ENCODE measurements at places on chromosomes 16 and 17. TPM values are rescaled to one million over a fixed set of nuclear protein-coding genes. Genes with fewer than 3 reads are reported as not detected.

- H3K4me3 ChIP-seq, result no peak overlapping the region
- H3K36me3 ChIP-seq, result peaks cover 42% of the 10 kb centered on the region
- H3K27ac ChIP-seq, result no peak overlapping the region
- H3K27me3 ChIP-seq, result no peaks in the 10 kb centered on the region
Measured at GRCh38 chr16:21169249-21169981, 10.9 kb downstream of the LDAF1 start.

DNA sequence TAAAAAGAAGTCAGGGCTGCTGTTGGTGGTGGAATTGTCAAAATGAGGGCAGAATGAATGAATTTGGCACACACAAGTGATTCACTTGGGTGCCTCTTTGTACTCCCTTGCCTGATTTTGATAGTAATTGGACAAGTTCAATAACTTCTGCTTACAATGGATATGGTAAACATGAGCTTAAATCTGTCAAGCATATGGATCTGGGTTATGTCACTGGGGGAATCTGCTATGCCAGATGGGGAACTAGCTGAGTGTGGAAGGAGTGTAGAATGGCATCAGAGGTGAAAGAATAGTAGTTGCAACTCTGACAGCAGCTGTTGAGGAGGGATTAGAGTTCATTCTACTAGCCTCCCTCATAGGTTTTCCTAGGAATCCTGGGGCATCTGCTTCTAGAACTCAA, 724.2 kb upstream of the CDH8 start:
- H3K4me1 ChIP-seq, result no peaks in the 10 kb centered on the region
- H3K27me3 ChIP-seq, result no peaks in the 10 kb centered on the region
- no peak overlapping the region for H3K27ac ChIP-seq
- no peaks in the 10 kb centered on the region for H3K36me3 ChIP-seq
- DNase-seq, result no peak
- H3K4me3 ChIP-seq, result no peak overlapping the region

- H3K4me1 ChIP-seq, result no peaks in the 10 kb centered on the region
- no peaks in the 10 kb centered on the region for H3K36me3 ChIP-seq
- no peak overlapping the region for H3K27ac ChIP-seq
Measured at GRCh38 chr17:37774504-37774903, 29.6 kb upstream of the HNF1B start.

DNA sequence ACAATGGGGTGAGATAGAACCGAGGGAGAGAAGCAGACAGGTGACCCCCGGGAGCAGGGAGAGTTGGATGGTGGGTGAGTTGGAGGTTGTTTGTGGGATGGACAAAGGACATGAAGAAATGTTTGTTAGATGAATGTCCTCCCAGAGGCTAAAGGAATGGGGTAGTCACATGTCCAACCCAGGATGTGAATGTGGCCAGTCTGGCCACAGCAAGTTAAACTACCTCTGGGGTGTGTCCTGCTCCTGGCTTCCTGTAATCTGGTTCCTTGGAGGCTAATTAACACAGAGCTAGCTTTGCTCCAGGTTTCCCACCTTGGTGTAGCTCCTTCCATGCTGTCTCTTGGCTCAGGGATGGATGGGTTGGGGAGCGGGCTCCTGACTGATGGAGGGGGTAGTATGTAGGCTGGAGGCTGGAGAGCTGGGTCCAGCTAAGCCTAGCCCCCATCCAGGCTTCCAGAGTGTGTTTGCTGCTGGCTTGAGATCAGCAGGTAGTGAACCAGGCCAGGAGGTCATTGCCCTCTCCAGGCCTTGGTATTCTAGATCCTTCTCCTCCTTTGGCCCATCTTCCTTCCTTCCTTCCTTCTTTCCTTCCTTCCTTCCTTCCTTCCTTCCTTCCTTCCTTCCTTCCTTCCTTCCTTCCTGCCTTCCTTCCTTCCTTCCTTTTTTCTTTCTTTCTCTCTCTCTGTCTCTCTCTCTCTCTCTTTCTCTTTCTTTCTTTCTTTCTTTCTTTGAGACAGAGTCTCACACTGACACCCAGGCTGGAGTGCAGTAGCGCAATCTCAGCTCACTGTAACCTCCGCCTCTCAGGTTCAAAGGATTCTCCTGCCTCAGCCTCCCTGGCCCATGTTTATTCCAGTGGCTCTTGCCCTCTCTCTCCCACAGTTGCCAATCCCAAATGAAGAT, 28.0 kb upstream of the UBE2G1 start:
- no peak overlapping the region for H3K27ac ChIP-seq
- H3K4me1 ChIP-seq, result no peaks in the 10 kb centered on the region
- H3K36me3 ChIP-seq, result no peaks in the 10 kb centered on the region

DNA sequence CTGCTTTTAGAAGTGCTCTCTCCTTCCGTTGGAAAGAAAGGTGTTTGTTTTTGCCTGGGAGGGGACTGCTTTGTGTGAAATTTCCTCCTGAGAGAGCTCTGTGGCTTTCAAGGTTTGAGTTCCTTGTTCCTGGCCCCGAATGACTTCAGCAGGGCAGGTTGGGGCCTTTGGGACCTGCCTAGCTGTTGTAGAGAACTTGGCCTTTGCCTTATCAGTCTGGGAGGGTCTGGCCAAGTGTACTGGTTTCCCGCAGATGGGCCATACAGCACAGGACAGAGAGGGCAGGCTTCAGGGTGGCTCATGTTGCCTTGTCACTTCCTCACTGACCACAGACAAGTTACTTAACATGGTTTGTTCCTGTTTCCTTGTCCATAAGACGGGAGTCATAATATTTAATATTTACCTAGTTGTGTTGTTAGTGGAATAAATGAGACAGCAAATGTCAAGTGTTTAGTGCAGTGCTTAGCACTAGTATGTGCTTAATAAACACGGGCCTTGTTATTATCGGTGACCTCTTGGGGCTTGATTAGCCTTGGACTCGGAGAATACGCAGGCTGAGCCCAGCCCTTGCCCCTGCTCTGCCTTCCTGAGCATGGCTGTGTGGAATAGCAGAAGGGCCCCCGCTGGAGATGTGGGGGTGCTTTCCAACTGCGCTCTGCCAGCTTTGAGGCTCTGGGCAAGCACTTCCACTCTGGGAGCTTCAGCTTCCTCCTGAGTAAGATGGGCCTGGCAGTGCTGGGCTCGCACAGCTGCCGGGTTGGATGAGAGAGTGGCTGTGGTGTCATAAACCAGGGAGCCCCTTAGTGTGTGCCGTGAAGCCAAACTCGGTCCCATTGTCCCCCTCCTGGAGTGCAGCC, 6.6 kb downstream of the PRSS8 start:
- H3K4me1 ChIP-seq, result no peaks in the 10 kb centered on the region
- peak overlapping the region; percentile 61 for H3K27ac ChIP-seq
- no peaks in the 10 kb centered on the region for H3K27me3 ChIP-seq
- peaks cover 47% of the 10 kb centered on the region for H3K36me3 ChIP-seq

GRCh38 chr16:2692948-2693651, 10.8 kb downstream of the KCTD5 start:
- H3K27me3 ChIP-seq, result no peaks in the 10 kb centered on the region
- H3K27ac ChIP-seq, result peak overlapping the region; percentile 63
- peaks cover 14% of the 10 kb centered on the region for H3K36me3 ChIP-seq
- H3K4me1 ChIP-seq, result no peaks in the 10 kb centered on the region

GRCh38 chr16:62014319-62014923, 21.8 kb downstream of the CDH8 start:
- no peak overlapping the region for H3K27ac ChIP-seq
- no peaks in the 10 kb centered on the region for H3K36me3 ChIP-seq
- no peaks in the 10 kb centered on the region for H3K27me3 ChIP-seq

GRCh38 chr16:72404299-72404698, 232.3 kb upstream of the PMFBP1 start:
- no peaks in the 10 kb centered on the region for H3K36me3 ChIP-seq
- no peak overlapping the region for H3K27ac ChIP-seq
- DNase-seq, result no peak
- H3K4me1 ChIP-seq, result no peaks in the 10 kb centered on the region
- no peaks in the 10 kb centered on the region for H3K27me3 ChIP-seq

DNA sequence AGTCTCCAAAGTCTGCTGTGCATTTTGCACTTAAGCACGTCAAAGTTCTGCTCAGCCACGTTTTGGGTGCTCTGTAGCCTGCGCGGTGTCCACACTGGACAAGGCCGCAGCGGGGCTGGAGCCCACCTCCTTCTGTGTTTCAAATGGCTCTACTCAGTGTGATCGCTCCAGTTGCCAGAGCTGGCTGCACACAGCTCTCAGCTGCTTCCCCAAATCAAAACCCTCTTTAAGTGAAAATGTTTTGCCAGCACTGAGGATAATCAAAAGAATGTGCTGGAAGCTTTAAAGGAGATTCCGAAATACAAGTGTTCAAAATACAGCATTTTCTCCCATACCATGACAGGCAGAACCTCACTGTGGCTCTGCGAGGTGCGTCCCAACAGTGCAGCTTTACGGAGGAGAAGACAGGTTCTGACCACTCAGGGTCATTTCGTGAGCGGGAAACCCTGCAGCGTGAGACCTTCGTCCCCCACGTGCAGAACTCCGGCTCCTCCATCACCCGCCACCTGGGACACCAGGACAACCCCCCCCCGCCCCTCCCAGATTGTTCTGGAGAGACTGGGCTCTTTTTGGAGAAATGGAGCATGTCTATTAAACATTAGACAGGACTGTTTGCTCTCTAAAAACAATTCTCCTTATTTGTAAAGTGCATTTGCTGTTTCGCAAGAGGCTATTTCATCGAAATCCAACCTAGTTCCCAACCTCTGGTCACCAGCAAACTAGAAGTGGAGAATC, 16.6 kb downstream of the TBC1D16 start:
- no peaks in the 10 kb centered on the region for H3K4me1 ChIP-seq
- DNase-seq, result no peak
- H3K4me3 ChIP-seq, result no peak overlapping the region
- H3K27me3 ChIP-seq, result no peaks in the 10 kb centered on the region

- H3K4me3 ChIP-seq, result no peak overlapping the region
- peaks cover 52% of the 10 kb centered on the region for H3K27me3 ChIP-seq
- H3K36me3 ChIP-seq, result no peaks in the 10 kb centered on the region
- peaks cover 53% of the 10 kb centered on the region for H3K4me1 ChIP-seq
- H3K27ac ChIP-seq, result no peak overlapping the region
Measured at GRCh38 chr17:60137731-60138130, 12.0 kb upstream of the CA4 start.

DNA sequence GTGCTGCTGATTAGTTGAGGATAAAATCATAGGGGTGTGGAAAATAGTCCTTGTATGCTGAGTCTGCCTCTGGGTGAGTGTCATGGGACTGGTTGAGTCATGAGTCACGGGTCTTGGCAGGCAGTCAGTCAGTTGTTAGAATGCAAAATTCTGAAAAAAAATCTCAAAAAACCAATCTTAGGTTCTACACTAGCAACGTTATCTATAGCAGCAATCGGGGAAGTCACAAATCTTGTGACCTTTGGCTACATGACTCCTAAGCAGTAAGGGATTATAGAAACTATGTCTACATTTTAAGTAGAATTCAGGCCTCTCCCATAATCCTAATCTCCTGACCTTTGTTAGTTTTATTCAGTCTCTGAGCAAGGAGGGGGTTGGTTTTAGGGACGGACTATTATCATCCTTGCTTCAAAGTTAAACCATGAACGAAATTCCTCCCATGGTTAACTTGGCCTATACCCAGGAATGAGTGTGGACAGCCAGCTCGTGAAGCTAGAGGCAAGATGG, 18.0 kb upstream of the PMFBP1 start:
- no peak for DNase-seq
- no peak overlapping the region for H3K4me3 ChIP-seq

- no peaks in the 10 kb centered on the region for H3K36me3 ChIP-seq
- H3K27ac ChIP-seq, result no peak overlapping the region
- H3K4me3 ChIP-seq, result no peak overlapping the region
- H3K4me1 ChIP-seq, result no peaks in the 10 kb centered on the region
- no peaks in the 10 kb centered on the region for H3K27me3 ChIP-seq
Measured at GRCh38 chr17:68821860-68822696, 133.1 kb downstream of the ABCA8 start.

- no peak overlapping the region for H3K4me3 ChIP-seq
- peak; percentile 60 for DNase-seq
- H3K4me1 ChIP-seq, result no peaks in the 10 kb centered on the region
- H3K27ac ChIP-seq, result no peak overlapping the region
Measured at GRCh38 chr17:76307299-76307965, 644 bp downstream of the QRICH2 start.

GRCh38 chr16:75289189-75289588, 37.8 kb upstream of the BCAR1 start:
- peaks cover 26% of the 10 kb centered on the region for H3K36me3 ChIP-seq
- no peak overlapping the region for H3K27ac ChIP-seq
- H3K27me3 ChIP-seq, result no peaks in the 10 kb centered on the region

DNA sequence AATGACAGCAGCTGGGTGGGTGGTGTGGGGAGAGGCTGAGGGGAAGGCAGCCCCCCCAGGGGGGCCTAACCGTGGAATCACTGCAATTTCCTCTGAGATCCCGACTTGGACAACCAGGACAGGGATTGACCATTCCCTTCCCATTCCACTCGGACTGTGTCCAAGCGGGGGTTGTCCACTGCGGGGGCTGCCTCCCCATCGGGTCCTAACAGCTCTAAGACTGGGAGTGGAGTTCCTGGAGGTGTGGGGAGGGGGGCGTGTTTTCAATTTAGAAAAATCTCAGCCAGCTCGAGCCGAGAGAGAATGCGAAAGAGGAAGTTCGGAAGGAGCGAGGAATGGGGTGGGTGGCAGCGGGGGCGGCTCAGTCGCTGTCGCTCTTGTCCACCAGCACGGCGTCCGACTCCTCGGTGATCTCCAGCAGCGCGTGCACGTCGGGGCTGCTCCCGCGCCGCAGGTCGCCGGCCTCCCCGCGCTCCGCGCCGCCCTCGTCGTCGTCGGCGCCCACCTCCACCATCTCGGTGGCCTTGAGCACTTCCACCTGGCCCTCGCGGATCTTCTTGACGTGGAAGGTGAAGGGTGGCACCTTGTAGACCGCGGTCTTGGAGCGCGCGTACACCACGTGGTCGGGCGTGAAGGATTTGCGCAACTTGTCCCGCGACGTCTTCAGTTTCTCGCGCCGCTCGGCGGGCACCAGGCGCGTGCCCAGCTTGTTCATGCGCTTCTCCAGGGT, 16.2 kb upstream of the STAT3 start:
- no peak for DNase-seq
- peak overlapping the region; percentile 100 for H3K27ac ChIP-seq
- H3K4me1 ChIP-seq, result peaks cover 77% of the 10 kb centered on the region
- peaks cover 21% of the 10 kb centered on the region for H3K36me3 ChIP-seq
- H3K4me3 ChIP-seq, result no peak overlapping the region

- H3K27ac ChIP-seq, result no peak overlapping the region
- H3K27me3 ChIP-seq, result peaks cover 39% of the 10 kb centered on the region
- no peaks in the 10 kb centered on the region for H3K36me3 ChIP-seq
- H3K4me1 ChIP-seq, result peaks cover 21% of the 10 kb centered on the region
Measured at GRCh38 chr17:48647103-48647962, 21.2 kb upstream of the HOXB9 start.

DNA sequence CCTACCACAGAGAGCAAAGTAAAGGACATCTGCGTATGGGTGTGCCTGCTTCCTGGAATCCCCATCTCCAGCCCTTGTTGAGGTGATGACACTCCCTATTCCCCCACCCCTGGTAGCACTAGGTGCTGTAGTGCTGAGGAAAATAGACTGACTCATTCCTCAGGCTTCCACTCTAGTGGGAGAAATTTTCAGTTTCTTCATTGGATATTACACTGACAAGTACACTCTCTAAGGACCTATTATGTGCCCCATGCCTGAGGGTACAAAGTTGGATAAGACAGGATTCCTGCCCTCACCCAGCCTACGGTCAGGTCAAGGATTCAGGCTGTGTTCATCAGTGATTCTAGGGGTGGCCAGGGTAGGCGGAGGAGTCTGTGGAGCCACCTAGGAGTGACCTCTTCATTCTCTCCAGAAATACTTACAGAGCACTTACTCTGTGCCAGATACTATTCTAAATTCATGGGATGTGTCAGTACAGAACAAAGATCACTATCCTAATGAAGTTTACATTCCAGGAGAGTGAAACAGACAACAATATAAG, 4.5 kb upstream of the ZC3H7A start:
- no peak overlapping the region for H3K27ac ChIP-seq
- H3K4me1 ChIP-seq, result peaks cover 22% of the 10 kb centered on the region
- no peaks in the 10 kb centered on the region for H3K36me3 ChIP-seq
- no peaks in the 10 kb centered on the region for H3K27me3 ChIP-seq

The EME1 gene
- total RNA-seq, result not detected

The CDR2L gene
- total RNA-seq, result 9.3 TPM

The LLGL2 gene
- total RNA-seq, result 5.0 TPM

The ACE gene
- 1.4 TPM for total RNA-seq

The RBFOX1 gene
- not detected for total RNA-seq

The NRN1L gene
- total RNA-seq, result not detected

The KRTAP2-1 gene
- total RNA-seq, result not detected

The KRT17 gene
- total RNA-seq, result not detected

Measured in sigmoid colon (tissue), 7 donors.